ENCODE measurements at places on chromosomes 1 and 21.
A peak's percentile ranks its signal among the peaks of the same experiment; 100 is the strongest.

DNA sequence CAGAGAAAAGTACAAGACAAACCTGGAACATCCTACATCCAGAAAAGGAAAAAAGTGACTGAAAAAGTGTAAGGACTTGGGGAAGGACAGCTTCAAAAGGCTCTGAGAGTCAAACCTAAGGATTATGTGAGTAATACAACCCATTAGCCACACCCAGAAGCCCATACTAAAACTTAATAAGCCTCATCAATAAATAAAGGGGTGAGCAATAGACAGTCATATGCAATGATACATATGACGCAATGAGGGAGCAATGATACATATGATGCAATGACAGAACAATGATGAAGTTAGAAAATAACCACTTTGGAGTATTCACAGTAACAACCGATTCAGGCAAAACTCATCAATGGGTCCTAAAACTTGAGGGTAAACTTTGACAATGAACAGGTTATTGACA lies 50.1 kb downstream of the BRWD1 start:
- DNase-seq, result no peak

- DNase-seq, result no peak
Observed at GRCh38 chr1:33381977-33382376, 48.9 kb downstream of the PHC2 start.

DNA sequence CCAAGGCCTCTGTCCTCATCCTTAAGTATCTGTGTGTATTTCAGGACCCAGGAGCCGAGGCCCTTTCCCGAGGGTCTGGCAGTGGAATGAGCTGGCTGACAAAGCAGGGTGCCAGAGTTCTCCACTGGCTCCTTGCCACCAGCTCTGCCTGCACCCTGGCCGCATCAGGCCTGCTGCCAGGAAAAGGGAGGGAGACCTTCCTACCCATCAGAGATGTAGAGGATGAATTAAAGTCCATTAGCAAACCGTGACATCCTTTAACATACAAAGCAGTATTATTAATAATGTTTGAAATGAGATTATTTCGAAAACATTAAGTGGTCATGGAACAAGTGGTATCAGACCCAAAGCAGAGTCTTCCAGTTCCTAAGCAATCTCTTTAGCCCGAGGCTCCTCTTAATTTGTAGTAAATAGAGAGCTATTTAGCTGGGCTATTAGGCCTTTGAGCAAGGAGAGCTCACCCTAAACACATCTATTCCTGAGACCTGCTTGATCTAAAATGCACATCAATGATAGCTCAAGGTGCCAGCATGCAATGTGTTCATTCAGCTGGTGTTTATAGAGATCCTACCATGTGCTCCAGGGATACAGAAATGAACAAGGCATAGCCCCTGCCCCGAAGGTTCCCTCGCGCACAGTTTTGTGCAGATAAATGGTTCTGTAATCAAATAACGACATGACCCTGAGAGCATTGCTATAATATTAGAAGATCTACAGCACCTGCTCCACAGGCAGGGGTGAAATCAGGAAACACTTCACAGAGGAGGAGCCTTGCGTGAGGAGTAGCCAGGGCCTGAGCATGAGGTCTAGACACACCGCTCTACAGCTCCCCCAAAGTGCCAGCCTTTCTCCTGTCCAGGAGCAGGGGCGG lies 44.0 kb downstream of the FAM163A start:
- peak; percentile 55 for DNase-seq

DNA sequence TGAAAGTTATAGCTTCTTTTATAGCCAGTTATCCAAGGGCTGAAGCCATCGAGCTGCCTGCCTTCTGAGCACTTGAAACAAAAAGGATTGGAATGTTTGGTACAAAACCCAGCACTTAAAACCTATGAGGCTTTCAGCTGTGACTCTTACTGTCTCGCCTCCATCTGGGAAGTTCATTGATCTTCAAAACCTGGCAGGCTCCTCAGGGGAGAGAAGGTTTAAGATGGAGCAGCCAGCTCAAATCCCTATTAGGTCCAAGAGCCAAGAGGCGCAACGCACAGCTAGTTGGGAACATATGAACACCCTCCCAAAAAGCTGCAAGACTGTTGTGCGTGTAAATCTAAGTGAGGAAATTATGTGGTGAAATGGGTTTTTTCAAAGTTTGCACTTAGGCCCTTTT lies 33.4 kb downstream of the BACE2 start:
- DNase-seq, result no peak

- no peak for DNase-seq
Observed at GRCh38 chr1:80293818-80294217, 1287.3 kb upstream of the ADGRL4 start.

- peak; percentile 48 for DNase-seq
Observed at GRCh38 chr1:204493145-204493983, 1.2 kb downstream of the PIK3C2B start.

DNA sequence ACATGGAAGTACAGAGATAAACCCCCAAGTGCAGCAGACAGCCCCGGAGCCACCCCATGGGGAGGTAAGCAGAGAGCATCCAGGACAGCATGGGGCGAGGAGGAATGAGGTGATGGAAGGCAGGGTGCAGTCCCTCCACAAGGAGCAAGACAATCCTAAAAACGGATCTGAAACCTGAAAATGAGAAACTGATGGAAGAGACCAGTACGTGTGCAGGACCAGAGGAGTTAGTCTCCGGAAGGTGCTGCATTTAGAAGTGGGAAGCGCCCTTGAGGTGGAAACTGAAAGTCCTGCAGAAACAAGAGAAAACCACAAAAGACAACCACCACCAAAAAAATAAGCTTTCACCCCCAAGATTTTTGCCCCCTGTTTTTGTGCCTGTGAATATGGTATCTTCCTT lies 17.4 kb upstream of the DDOST start:
- no peak for DNase-seq

DNA sequence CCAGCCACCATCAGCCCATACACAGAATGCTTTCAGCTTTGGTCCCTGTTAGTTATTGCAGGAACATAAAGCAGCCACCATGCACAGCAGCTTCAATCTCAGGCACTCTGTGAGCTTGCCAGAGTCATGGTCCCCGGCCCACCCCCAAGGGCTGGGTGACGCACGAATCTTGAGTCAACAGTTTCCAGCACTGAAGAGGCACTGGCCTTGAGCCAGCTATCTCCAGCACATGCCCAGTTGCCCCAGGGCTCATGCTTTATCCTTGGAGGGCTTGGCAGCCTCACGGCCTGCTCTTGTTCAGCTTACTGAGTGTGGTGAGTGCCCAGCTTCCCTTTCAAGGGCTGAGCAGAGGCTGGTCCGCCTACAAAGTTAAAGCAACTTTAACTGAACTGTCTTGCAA lies 200.7 kb upstream of the RAB4A start:
- peak; percentile 97 for DNase-seq

DNA sequence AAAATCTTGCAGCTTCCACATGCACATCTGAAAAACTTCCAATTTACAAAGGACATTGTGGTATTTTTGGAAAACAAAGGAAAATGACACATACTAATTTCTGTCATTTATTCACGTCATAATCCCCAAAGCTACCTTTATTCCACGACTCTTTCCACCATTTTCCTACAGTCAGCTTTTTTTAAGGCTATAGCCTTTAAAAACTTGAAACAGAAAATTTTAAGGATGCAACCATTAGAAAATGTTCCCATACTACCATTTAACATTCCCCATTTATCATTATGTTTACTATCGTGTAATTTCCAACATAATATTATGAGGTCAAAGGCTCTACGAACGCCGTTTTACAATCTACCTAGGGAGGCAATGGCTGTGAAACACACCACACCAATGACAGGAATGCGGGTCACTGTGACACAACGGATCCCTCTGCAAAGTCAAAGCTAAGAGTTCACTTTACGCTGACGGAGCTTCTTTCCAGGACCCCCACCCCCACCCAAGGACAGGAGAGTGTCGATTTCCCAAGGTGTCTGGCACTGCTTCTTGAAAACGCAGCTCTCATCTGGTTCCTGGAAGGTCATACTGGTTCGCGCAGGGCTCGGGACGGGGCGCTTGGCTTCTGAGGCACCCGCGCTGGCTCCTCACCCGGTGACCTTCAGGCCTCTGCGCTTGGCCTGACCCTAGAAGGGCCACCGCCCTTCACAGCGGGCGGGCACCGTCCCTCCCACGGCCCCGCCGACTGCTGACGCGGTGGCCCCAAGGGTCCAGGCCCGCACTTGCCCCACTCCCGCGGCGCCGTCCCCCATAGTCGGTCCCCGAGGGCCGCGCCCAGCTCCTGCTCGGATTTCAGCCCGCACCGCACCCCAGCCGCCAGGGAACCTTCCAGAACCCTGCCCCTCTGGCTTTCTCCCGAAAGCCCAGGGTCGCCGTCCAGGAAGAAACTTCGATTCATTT lies 50.5 kb upstream of the ATF3 start:
- DNase-seq, result no peak

All from NCI-H345 (cell line).